ENCODE measurements at places on chromosomes 7 and 10.

GRCh38 chr7:14321947-14322346 lies 332.5 kb upstream of the ETV1 start:
- no peak for DNase-seq

GRCh38 chr7:44380831-44381493 lies 55.6 kb upstream of the CAMK2B start:
- DNase-seq: no peak

GRCh38 chr10:3811291-3811870 lies 26.4 kb upstream of the KLF6 start:
- DNase-seq: peak; percentile 41

DNA sequence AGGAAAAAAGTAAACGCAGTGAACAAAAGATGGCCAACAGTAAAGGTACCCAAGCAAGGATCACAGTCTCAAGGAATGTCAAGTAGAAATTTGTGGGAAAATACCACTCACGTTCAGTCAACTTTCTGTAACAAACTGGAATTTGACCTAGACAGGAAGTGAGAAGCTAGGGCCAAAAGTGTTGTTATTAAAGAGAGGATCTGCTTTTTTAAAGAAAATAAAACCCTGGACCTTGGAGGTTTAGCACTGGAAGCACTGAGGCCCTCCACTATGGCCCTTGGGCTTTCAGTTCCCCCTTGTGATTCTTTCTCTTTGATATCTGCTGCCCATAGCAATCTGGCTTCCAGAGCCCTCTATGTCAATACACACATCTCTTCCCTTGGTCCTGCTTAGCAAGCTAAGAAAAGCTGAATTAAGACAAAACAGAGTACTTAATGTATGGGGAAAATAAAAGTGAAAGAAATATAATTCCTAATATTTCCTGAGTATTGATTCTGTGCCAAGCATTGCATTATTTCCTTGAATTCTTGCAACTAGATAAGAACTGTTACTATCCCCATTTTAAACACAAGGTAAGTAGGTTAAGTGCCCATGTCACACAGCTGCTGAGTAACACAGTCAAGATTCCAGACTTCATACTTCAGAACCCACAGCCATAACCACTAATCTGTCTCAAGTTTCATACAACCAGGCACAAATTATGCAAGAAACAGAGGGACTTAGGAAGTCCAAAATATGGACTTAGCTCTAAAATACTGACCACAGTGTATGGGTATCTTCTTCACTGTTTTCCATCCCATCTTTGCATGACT lies 2.6 kb upstream of the ZNF438 start:
- DNase-seq: no peak
